Fibroblast of skin of back (primary cell): ENCODE measurements at places on chromosomes 2 and 18.
A peak's percentile ranks its signal among the peaks of the same experiment; 100 is the strongest.

DNA sequence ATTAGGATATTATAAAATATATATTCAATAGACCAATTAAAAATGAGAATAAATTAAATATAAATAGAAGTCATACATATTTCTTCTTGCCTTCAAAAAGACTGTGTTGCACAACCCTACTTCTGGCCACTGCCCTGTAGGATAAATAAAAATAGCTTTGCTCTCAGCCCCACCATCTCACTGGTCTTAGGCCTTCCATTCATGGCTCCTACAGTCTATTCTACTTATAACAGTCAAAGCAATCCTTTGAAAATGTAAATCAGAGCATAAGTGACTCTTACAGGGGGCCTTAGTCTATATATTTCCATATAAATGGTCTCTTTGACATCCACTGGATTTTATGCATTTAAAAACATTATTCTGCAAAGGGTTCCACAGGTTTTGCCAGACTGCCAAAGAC is 72.9 kb downstream of the KLF7 start:
- no peak for DNase-seq

- DNase-seq: peak; percentile 66
These were observed 406.6 kb upstream of the MMADHC start for GRCh38 chr2:149994057-149994728.

DNA sequence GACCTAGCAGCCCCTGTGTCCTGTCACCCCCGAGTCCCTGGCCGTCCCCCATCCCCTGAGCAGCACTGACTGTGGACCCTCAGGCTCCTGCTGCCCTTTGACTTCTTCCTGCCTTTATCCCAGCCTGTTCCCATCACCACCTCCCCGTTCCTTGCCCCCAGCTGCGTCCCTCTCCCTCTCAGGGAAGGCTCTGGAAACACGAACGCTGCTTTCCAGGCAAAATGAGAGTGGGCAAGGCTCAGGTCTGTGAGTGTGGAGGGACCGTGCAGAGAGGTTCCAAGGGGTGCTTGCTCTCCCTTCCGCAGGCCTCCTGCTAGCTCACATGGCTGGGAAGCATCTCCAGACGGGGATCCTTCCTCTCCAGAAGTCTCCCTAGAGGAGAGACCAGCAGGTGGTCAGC is 501.8 kb upstream of the SALL3 start:
- DNase-seq: no peak

DNA sequence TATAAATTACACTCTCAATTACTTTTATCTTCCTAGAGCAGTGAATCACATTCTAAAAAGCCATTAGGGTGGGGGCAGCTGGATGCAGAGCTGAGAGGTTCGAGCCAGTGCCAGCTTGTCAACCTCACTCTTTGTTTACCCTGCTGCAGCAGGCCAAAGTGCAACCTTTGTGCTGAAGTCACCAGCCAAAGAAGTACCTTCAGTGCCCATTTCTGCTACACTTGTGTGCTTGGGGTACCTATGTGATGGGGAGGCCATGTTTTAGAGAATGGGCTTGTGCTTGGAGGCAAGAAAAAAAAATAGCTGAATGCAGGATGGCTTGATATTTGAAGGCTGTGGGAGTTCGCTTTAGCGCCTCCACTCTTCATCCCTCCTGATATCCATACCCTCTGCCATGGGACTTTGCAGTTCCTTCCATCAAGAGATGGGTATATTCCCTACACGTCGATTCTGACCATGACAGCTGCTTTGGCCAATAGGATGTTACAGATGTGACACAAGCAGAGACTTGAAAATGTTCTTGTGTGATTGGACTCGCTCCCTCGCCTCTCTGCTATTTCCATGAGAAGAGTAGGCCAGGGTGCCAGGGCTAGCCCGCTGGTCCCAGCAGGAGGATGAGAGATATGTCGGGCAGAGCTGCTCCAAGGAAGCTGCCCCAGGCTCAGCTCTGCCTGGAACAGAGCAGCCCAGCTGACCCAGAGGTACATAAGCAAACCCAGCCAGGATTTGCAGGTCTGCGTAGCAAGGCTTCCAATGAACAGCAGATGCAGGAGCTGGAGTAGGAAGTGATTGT is 12.7 kb upstream of the FZD5 start:
- no peak for DNase-seq

- DNase-seq: peak; percentile 57
These were observed 6.9 kb upstream of the FLACC1 start for GRCh38 chr2:201363857-201364560.
